EH (cell line): ENCODE measurements at places on chromosomes 16 and 17.

- peak; percentile 85 for DNase-seq
Observed at GRCh38 chr17:59846394-59847165, 46.2 kb downstream of the TUBD1 start.

DNA sequence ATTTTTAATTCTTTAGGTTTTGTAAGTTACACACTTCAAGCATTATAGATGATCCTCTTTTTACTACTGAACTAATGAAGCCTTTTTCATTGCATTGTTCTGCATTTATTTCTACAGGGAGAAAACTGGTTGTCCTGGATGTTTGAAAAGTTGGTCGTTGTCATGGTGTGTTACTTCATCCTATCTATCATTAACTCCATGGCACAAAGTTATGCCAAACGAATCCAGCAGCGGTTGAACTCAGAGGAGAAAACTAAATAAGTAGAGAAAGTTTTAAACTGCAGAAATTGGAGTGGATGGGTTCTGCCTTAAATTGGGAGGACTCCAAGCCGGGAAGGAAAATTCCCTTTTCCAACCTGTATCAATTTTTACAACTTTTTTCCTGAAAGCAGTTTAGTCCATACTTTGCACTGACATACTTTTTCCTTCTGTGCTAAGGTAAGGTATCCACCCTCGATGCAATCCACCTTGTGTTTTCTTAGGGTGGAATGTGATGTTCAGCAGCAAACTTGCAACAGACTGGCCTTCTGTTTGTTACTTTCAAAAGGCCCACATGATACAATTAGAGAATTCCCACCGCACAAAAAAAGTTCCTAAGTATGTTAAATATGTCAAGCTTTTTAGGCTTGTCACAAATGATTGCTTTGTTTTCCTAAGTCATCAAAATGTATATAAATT, 53.0 kb downstream of the TUBD1 start:
- peak; percentile 56 for DNase-seq

DNA sequence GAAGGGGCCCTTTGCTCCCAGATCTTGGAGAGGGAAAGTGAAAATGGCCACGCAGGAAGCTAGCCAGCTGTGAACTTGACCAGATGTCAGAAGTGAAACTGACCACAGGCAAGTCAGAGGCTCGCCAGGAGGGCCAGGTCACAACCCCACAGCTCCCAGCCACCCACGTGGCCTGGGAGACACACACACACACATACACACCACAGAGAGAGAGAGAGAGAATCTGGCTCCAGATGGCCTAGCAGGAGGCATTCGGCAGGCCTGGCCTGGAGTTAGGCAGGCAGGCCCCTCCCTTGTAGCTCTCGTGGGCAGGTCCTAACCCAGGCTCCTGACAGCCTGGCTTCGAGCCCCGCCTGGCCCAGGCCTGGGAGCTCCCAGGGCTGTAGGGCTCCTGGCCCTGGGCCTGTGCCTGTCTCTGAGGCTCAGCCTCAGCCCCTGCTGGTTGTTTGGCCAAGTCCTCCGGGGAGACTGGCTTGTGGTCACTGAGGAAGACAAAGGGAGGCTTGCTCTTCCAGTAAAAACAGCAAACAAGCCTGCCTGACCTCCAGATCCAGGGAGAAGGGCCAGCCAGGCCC, 20.2 kb downstream of the NGFR start:
- DNase-seq = peak; percentile 93

DNA sequence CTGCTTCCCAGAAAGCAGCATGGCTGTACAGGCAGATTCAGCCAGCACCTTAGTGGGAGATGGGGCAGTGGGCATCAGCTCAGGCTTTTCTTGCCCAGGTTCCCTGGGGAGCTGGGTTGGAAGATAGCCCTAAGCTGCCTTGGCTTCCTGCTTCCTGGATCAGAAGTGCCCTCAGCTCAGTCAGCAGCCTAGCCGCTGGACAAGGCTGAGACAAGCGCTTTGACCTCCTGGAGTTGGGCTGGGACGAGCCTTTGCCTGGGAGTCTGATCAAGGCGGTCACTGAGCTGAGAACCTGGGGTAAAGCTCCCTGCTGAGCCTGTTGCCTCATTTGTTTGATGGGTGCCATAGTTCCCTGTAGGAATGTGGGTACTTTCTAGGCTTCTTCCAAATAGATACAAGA, 190.0 kb downstream of the RAB11FIP4 start:
- DNase-seq = peak; percentile 60

DNA sequence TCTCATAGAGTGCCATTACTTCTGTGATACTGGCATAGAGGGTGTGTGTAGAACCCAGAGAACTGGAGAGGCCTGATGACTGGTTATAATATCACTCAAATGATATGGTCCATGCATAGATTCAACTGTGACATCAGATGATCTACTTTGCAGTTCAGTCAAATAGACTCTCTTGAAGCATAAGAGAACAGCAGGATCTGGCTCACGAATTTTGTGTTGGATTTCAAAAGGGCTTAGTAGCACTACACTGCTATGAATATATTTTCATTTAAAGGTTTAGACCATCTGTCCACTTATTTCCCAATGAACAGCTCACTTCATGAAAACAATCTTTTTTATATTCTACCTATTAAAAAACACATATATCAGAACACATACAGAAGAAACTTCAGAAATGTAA, 119.7 kb downstream of the KIF2B start:
- no peak for DNase-seq

DNA sequence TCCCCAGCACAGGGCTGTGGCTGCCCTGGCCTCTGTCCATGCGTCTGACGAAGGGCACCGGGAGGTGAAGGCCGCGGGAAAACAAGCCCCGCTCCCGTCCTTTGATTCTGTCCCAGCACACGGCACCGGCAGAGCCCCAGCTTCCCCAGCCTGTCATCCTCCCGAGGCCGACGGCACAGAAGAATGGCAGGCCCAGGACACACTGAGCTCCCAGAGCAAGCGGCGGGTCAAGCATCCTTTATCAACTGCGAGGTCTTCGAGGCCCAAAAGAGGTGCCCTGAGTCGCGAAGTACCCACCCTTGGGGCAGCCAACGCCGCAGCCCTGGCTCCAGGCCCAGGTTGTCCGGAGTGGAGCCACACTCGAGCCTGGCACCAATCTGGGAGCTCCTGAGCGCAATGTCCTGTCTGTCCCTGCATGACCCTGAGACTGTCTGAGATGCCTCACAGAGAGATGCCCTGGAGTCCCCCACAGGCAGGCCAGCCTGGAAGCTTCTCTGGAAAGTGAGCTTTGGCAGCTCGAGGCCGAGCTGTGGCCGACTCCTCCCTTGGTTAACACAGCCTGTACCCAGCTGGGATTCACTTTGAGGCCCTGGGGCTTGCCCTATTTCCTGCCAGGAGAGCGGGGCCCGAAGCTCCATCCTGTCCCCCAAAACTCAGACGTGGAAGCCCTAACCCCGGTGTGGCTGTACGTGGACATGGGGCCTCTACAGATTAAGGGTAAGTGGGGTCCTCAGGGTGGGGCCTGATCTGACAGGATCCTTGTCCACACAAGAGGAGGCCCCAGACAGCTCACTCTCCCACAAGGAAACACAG, 23.3 kb downstream of the SLC7A5 start:
- DNase-seq = no peak

- no peak for DNase-seq
Observed at GRCh38 chr17:40560592-40561293, 4.5 kb downstream of the CCR7 start.
